ENCODE measurements at places on chromosomes 4 and X.

DNA sequence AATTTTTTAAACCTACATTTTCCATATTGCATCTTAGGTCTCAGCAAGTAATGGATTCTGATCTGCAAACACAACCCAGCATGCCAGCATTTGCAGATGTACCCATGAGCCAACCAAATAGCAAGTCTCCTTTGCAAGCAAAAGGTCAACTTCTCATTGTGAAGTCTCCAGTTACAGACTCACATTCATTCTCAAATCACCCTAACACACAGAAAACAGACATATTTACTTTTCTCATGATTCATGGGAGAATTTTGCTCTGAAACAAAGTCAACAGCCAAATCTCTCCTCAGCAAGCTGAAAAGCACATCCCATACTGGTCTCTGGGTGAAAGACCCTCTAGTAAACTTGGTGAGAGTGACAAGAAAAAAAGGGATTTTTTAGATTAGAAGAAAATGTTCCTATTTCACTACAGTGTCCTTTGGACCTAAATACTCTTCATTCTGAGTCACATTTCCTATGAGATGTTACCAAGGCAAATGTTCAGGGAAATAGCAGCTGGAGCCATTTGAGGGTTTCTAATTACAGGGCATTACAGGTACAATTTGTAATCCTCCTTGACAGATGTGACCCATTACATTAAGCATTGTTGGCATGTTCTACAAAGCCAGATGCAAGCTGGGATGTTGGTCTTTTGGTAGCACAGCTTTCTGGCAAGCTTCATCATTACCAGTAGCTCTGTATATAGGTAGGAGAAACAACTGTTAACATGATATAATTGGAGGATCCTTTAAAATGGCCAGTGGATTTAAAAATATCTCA lies 383.3 kb downstream of the SMARCA1 start:
- no peak for DNase-seq

- DNase-seq: peak; percentile 37
Measured at GRCh38 chr4:73573794-73574528, 46.3 kb downstream of the RASSF6 start.

GRCh38 chr4:121155893-121156292 lies 8.2 kb downstream of the TNIP3 start:
- peak; percentile 26 for DNase-seq

GRCh38 chr4:79663141-79663540 lies 255.1 kb upstream of the GK2 start:
- DNase-seq: no peak

DNA sequence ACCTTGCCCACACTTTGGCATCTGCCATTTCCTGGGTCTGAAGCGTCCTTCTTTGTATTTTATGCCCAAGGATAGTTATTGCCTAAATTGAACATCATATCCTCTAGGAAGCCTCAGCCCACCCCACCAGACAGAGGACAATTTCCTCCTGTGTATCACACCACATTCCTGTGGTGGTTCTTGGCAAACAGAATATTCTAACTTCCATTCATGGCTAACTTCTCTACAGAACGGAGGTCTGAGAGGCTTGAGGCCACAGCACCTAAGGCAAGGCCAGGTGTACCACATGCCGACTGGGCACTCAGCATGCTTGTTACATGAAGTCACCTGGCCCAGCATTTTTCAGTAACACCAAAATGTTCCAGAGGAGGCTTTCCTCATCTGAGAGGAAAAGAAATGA lies 42.4 kb downstream of the CD99L2 start:
- DNase-seq: no peak

- no peak for DNase-seq
Measured at GRCh38 chrX:95382799-95383198, 1301.8 kb upstream of the DIAPH2 start.

GRCh38 chrX:41684138-41684537 lies 4.6 kb upstream of the GPR34 start:
- no peak for DNase-seq

DNA sequence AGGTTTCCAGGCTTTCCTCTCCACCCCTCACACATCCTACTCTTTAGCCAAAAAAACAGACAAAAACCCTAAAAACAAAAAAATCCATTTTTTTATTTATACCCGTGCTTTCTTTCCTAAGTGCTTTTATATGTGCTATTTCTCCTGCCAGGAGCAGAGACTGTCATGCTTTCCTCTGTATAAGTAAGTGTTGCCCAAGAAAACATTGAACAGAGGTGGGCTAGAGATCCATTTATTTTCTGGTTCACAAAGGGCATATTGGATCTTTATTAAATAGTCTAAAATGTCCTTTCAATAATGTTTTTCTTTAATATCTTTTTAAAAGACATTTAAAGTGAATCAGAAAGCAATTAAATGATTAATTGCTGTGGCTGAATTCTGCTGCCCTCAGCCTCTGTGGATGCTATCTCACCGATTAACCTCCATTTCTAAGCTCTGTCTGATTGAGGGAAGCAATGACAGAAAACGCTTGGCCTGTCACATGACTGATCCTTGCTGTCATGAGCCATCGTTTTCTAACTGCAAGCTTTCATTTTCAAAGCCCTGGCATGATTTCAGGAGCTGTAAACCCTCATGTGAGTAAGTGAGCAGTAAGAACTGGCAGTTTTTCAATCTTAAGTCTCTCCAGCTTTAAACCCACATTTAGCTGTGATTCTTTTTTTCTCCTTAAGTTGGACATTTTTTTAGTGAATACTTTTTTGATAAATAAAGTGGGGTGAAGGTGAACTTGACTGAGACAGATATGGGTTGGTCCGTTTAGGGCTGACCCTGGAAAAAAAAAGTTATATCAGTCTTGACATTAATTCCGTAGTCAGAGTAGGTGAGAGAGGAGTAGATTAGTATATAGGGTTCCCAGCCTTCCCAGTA lies 180.7 kb upstream of the PGRMC2 start:
- DNase-seq: no peak

DNA sequence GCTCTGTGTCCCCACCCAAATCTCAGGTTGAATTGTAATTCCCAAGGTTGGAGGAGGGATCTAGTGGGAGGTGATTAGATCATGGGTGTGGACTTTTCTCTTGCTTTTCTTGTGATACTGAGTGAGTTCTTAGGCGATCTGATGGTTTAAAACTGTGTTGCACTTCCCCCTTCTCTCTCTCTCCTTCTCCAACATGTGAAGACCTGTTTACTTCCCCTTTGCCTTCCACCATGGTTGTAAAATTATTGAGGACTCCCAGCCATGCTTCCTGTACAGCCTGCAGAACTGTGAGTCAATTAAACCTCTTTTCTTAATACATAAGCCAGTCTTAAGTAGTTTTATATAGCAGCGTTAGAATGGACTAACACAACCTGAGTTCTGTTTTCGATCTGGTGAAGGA lies 738.2 kb downstream of the ARAP2 start:
- DNase-seq: no peak

DNA sequence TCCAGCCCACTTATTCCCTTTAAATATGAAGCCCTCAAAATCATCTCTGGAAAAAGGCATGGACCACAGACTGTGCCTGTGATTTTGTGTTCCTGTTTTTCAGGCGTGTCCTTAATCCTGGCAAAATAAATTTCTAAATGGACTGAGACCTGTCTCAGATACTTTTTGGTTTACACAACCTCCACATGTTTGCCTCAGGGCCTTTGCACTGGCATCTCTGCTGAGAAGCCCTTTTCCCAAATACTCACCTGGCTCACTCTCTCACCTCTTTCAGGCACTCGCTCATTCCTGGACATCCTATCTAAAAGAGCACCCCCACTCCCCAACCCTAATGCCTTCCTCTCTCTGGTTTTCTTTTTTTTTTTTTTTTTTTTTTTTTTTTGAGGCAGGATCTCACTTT lies 40.5 kb downstream of the CHRNA9 start:
- no peak for DNase-seq

Data from CD4-positive, alpha-beta T cell (primary cell).